IMR-90 (cell line): ENCODE measurements at places on chromosomes 7 and 10.

DNA sequence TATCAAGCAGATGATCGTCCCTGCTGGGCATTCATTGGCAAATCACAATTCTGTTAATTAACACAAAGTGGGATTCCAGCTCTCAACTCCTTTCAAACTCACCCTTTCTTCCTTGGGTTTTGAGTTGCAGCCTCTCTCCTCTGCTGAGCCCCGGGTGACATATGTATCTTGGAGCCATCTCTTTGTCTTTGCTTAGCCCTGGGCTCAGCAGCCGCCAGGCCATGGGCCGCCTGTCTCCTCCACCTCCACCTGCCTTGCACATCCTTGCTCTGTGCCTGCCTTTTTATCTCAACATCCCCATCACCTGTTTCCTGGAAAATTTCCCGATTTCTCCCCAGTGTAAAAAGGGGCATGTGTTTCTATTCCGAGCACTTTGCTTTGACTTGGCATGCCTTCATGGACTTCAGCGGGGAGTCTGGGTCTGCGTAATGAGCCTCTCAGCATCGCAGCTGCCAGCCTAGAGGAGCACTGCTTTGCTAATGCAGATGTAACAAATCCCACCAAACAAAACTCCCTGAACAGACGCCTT, 141.3 kb upstream of the AGK start:
- no peak for DNase-seq
- H3K36me3 ChIP-seq: no peaks in the 10 kb centered on the region
- no peaks in the 10 kb centered on the region for H3K4me1 ChIP-seq

GRCh38 chr7:45595809-45596664, 21.9 kb downstream of the ADCY1 start:
- no peak overlapping the region for H3K4me3 ChIP-seq
- H3K36me3 ChIP-seq: no peaks in the 10 kb centered on the region
- no peak for DNase-seq
- no peak overlapping the region for H3K27ac ChIP-seq
- no peaks in the 10 kb centered on the region for H3K4me1 ChIP-seq

DNA sequence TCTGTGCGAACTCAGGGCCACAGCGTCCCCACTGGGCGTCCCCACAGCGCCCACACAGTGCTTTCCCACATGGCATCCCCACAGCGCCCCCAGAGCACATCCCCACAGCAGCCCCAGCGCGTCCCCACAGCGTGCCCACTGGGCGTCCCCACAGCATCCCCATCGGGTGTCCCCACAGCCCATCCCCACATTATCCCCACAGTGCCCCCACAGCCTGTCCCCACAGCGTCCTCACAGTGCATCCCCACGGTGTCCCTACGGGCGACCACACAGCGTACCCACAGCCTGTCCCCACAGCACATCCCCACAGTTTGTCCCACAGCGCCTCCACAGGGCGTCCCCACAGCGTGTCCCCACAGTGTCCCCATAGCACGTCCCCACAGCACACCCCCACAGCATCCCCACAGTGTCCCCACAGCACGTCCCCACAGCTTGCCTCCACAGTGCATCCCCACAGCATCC, 131.6 kb downstream of the ACTR3B start:
- no peaks in the 10 kb centered on the region for H3K27me3 ChIP-seq
- DNase-seq: no peak
- no peaks in the 10 kb centered on the region for H3K36me3 ChIP-seq
- no peak overlapping the region for H3K27ac ChIP-seq
- H3K4me3 ChIP-seq: no peak overlapping the region
- no peaks in the 10 kb centered on the region for H3K4me1 ChIP-seq

DNA sequence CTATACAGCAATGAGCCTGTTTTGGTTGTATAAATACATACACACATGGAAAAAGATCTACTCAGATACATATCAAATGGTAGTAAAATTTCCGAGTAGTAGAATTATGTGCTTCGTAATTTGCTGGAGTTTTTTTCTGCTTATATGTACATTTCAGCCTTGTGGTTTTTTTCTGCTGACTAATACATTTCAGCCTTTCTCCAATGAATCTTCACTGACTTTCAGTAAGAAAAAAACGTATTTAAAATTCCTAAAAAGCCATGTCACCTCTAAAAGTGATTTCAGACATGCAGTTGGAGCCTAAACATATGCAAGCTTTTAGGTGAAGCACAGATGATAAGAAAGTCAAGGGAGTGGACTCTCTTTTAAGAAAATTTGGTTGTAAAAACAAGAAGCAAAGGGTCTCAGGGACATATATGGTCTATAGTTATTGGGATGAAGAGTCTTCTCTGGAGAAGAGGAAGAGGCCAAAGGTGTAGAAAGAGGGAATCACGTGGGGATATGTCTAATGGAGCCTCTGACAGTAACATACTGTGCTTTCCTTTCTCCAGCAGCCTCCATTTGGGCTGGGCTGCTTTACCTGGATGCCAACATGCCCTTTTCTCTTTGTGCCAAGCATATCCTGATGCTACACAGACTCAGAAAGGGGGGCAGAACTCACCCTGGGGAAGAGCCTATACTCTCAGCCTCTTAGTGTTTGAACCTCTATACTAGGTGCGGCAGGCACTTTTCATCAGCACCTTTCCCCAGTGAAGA, 2.4 kb downstream of the AMPH start:
- H3K36me3 ChIP-seq: no peaks in the 10 kb centered on the region
- 0 out of 2 replicates have a peak, but pooled peaks cover 3% of the 10 kb centered on the region for H3K27me3 ChIP-seq
- H3K27ac ChIP-seq: peak overlapping the region; percentile 44; the same call in 1 of the 2 replicates
- peaks cover 7% of the 10 kb centered on the region; the same call in 1 of the 2 replicates for H3K4me1 ChIP-seq
- peak; percentile 82 for DNase-seq
